ENCODE measurements at places on chromosomes 11 and 22.

DNA sequence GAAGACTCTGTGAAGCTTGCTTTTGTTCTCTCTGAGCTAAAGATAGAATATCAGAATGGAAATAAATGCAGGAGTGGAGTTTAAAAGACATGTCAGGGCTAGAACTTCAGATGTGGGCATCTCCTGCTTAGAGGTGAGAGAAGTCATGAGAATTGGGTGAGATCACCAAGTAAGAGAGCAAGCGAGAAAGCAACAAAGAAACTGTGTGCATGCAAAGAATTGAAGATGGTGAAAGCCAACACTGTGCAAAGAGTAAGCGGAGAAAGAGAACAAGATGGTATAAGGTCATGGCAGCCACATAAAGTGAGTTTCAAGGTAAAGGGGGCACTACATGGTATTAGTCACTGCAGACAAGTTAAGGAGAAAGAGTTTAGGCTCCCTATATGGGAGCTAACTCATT, 57.3 kb upstream of the SCUBE2 start:
- no peak for DNase-seq

DNA sequence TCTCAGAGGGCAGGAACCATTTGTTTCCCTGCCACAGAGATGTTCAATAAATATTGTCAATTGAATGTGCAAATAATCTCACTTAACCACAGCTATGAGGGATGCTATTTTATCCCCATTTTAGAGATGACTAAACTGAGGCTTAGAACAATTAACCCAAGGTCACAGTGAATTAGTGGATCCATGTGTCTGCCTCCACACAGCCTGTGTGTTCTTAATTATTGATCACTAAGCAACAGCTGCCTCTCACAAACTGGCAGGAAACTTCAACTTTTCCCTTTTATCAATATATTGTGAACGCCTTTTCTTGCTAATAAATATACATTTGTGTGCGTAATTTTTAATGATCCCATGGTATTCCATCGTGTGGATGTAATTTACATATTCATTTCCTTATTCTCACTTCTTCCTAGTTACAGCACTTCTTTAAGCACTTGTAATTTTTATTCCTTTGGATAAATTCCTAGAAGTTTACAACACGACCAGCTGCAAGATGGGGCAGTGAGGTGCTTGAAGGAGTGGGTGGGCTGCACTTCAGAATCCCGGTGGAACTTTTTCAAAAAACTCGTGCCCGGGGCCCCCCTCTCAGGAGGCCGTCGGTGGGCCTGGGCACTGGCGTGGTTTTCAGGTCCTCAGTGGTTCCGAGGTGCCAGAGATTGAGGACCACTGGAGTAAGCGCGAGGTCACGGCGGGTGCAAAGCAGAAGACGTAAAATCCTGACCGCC, 915 bp upstream of the SREBF2 start:
- no peak for DNase-seq

GRCh38 chr11:34345991-34346480, 11.8 kb downstream of the ABTB2 start:
- DNase-seq, result no peak

DNA sequence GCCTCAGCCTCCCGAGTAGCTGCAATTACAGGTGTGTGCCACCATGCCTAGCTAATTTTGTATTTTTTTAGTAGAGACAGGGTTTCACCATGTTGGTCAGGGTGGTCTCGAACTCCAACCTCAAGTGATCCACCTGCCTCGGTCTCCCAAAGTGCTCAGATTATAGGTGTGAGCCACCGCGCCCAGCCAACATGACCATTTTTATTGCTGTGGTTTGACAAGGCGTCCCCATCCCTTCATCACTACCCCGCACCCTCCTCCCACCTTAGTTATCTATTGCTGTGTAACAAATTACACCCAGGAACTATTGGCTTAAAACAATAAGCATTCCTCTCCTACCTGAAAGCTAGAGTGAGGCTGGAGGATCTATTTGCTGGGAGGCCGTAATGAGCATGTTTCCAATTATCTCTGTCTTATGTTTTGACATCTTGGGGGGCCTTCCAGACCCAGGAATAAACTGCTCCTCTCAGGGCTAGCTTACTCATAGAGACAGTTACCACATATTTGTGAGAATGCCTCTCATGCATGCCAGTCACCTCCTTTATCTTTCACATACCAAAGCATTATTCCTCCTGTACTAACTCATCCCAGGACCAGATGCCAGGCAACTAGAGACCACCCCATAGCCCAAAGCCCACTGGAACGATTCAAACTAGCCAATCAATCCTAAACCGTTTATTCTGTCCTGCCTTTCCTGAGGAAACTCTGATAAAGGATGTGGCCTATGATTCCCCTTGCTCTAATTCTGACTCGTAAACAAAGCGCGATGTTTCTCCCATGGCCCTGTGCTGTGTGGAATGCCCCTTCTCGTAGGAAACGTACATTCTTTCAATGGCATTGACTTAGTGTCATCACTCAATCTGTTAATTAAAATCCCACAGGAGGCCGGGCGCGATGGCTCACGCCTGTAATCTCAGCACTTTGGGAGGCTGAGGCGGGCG, 19.4 kb downstream of the SNU13 start:
- DNase-seq, result no peak

DNA sequence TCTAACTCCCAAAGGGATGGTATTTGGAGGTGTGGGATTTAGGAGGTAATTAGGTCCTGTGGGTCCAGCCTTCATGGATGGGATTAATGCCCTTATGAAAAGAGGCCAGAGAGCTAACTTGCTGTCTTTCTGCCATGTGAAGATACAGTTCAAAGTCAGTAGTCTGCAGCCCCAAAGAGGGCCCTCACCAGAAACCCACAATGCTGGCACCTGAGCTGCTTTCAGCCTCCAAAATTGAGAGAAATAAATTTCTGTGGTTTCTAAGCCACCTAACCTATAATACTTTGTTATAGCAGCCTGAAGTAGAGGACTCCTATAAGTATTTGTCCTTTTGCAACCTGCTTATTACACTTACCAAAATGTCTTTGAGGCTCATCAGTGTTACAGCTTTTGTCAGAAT, 16.2 kb downstream of the ATM start:
- DNase-seq, result no peak

- DNase-seq, result no peak
Measured at GRCh38 chr11:47354913-47355282, 2.4 kb upstream of the MYBPC3 start.

GRCh38 chr11:130519128-130519932, 70.9 kb downstream of the ADAMTS15 start:
- DNase-seq, result no peak

GRCh38 chr11:12356944-12357655, 20.3 kb upstream of the PARVA start:
- no peak for DNase-seq

GRCh38 chr11:31022080-31022479, 347.5 kb downstream of the DCDC1 start:
- no peak for DNase-seq

DNA sequence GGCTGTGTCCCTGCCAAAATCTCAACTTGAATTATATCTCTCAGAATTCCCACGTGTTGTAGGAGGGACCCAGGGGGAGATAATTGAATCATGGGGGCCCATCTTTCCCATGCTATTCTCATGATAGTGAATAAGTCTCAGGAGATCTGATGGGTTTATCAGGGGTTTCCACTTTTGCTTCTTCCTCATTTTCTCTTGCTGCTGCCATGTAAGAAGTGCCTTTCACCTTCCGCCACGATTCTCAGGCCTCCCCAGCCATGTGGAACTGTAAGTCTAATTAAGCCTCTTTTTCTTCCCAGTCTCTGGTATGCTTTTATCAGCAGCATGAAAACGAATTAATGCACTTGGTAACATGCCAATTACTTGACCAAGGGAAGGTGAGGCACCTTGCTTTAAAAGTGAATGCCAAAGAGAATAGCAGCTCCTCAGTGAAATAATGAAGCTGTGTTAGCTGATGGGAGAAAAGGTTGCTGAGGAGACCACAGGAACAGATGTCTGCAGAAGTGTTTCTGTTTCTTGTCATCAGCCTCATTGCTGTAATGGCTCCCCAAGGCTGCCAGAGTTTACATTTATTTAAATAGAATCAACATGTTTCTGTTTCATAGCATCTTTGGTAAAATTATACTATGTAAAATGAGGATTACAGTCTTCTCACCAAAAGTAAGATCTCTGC, 89.0 kb upstream of the CD44 start:
- no peak for DNase-seq

DNA sequence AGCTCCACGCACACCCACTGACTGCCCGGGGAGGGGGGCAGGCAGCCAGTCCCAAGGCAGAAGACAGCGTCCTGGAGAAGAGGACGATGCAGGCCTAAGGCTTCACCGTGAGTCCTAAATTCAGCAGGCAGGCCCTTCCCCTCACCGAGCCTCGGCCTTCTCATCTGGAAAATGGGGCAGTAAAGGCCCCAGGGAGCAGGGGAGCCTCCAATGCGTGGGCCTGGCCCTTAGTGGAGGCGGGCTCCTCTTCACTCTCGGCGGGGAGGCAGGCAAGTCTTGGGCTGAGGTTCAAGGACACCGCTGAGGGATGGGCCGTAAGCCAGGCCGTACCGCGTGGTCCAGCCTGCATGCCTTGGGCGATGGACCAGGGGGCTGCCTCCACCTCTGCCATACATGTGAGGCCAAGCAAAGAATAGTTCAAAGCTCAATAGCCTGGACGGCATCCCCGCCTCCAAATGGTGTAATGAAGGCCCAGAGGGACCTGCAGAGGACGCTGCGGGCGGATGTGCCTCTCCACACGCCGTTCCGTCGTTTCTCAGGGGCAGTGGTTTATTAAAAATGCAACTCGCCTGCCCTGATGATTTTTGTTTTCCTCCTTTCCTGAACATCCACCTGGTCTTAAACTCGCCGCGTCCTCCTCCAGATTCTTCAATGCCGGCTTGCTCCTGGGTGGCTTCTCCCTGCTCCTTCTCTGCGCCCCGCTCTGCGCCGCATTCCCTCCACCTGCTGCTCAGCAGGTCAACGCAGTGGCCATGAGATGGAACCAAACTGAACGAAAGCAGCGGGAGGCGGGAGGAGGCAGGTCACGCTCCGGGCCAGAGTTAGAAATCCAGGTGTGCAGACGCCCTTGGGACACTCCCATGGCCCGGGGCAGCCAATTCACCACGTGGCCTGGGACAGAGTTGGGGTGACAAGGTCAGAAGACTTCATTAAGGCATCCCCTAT, 627.8 kb downstream of the TBC1D22A start:
- DNase-seq, result no peak

- no peak for DNase-seq
Measured at GRCh38 chr11:1308743-1309497, 512 bp downstream of the TOLLIP start.

GRCh38 chr11:124670732-124671131, 2.8 kb downstream of the SIAE start:
- no peak for DNase-seq

DNA sequence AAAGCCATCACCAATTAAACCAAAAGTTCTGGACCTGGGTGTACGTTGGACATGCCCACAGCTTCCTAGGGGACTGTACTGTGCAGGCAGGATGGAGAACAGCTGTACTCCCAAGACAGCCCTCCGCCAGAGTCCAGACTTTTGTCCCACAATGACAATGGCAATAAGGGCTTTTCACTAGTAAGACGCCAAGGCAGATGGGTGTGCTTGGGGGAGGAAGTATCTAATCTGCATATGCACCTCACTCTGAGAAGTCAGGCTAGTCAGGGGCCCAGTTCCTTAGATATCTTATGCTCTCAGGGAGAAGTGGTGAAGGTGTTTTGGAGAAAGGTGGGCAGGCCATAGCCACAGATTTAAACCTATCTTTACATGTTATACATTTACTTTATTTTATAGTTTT, 85.1 kb upstream of the USP47 start:
- no peak for DNase-seq

DNA sequence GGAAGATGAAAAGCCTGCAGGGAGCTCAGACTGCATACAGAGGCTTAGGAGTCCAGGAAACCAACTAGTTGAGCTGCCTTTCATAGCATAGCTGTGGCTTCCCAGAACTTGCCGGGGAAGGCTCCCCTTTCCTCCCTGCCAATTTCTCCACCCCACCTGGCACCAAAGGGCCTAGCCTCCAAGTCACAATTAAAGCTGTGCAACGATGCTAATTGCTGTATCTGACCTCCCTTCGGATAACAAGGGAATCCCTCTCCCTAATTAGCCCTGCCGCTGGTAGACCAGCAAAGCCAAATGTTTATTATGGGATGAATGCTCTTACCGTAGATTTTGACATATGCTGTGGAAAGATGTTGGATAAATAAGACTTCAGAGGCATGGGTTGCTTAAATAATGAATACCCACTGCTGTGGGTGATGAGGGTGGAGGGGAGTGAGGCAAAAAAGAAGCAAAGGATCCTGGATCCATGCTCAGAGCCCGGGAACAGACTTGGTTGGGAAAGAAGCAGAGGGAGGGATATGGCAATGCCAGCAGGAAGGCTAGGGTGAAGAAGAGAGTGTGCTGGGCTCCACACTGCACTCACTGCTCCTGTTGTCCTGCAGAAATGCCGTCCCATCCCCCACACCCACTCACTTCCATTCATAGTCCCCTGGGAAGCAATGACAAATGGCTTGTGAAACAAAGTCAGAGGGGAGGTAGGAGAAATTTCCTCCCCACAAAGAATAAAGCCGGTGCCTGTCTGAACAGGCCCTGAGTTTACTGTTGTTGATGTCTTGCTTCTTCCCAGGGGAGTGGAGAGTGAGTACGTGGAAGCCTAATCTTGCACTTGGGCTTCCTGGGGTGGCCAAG, 608.1 kb upstream of the CADM1 start:
- no peak for DNase-seq

- DNase-seq, result no peak
Measured at GRCh38 chr22:32281072-32281471, 25.9 kb upstream of the SLC5A4 start.

- no peak for DNase-seq
Measured at GRCh38 chr22:33326540-33327295, 268.5 kb upstream of the SYN3 start.

DNA sequence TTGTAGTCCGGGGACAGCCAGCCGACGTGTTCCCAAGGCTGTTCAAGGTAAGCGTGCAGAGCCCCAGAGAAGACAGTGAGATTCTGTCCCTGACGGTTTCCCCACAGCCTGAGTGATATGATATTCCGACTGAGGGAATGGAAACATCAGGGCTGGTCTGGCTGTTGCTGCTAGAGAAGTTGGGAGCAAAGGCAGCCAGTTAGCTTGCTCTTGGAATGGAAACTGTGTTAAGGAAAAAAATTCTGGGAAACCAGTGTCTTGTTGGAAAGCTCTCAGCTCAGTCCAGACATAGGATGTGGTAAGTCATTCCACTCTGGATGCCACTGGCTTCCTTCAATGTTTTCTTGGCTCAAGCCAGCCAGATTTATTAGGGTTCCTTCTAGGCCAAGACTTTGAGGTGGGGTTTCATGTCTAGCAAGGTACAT, 8.8 kb downstream of the CRY2 start:
- no peak for DNase-seq

- DNase-seq, result no peak
Measured at GRCh38 chr22:36658900-36659299, 44.7 kb downstream of the CACNG2 start.

Data from esophagus squamous epithelium (tissue), 5 donors.